Kidney glomerular epithelial cell (primary cell): ENCODE measurements at places on chromosomes 7 and 10.

DNA sequence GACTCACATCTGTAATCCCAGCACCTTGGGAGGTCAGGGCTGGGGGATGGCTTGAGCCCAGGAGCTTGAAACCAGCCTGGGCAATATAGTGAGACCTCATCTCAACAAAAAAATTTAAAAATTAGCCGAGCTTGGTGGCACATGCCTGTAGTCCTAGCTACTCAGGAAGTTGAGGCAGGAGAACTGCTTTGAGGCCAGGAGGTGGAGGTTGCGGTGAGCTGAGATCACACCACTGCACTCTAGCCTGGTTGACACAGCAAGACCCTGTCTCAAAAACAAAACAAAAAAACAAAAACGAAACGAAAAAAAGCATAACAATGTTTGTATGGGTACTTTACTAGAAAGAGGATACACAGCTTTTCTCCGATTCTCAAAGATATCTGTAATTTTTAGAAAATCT lies 31.8 kb downstream of the WNT16 start:
- DNase-seq, result no peak

GRCh38 chr7:117112640-117113039 lies 159.3 kb downstream of the ST7 start:
- DNase-seq, result no peak

DNA sequence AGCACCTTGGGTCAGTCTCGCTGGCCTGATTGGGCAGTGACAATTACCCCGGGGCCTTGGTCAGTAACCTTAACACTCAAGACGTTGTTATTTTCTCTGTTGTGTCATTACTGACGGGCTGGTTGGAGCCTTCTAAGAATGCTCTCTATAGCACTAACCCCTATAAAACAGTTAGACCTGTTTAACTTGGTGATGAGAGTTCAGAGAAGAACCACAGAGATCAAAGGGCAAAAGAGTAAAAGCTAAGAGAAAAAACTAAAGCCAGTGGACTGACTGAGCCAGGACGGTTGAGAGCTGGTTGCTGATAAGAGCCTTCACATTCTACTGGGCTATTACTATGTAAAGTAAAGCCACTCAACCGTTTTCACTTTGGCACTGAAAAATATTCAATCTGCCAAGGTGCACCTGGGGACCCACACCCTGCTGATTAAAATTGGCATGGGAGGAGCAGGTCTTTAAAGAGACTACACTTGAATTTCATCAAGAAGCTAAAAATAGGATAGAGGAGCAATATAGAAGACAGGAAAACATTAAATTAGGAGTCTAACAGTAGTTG lies 13.6 kb upstream of the ITGB1 start:
- peak; percentile 32 for DNase-seq

DNA sequence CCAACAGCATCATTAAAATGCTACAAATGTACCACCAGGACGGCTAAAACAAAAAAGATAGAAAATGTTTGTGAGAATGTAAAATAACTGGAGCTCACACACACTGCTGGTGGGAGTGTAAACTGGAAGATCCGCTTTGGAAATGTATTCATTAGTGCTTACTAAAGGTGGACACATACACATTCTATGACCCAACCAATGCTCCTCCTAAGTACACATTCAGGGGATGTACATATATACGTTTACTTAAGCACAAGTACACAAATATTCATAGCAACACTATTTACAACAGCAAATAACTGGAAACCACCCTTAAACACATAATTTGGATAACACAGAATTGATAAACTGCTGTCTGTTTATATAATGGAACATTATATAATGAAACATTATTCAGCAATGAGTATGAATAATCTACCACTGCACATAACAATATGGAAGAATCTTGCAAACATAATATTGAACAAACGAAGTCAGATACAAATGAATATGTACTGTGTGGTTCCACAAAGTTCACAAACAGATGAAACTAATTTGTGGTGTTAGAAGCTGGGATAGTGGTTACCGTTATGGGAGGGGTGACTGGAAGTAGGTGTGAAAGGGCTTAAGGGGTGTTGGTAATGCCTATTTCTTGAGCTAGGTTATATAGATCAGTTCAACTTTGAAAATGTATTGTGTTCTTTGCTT lies 52.1 kb downstream of the STRA8 start:
- DNase-seq, result no peak

- DNase-seq, result no peak
Measured at GRCh38 chr7:47407136-47407535, 174.8 kb downstream of the TNS3 start.

DNA sequence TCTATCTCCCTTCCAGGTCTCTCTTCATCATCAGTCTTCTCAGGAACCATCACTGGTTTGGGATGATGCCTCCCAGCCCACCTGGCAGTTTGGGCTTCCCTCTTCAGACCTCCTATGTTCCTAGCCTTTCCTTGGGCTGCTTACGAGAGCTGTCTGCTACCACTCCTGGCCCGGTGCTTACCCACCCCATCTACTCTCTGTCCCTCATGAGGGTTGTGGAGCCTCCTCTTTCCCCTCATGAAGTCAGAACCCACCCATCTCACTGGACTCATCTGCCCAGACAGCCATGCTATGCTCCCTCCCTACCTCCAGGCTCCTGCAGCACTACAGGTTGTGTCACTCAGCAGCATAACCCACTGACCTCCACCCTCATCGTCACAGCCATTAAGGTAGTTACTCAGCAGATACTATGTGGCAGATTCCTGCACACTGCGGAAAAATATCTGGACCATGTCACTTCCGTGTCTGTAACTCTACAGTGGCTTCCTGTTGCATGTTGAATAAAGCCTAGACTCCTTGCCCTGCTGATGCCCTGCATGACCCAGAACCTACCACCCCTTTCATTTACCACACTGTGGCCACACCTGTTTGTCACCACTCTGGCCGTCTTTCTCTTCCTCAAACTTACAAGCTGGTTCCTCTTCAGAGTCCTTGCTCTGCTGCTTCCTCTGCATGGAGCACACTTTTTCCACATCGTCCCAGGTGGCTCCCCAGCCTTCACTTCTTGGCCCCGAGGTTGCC lies 2.0 kb downstream of the DBNL start:
- DNase-seq, result no peak

DNA sequence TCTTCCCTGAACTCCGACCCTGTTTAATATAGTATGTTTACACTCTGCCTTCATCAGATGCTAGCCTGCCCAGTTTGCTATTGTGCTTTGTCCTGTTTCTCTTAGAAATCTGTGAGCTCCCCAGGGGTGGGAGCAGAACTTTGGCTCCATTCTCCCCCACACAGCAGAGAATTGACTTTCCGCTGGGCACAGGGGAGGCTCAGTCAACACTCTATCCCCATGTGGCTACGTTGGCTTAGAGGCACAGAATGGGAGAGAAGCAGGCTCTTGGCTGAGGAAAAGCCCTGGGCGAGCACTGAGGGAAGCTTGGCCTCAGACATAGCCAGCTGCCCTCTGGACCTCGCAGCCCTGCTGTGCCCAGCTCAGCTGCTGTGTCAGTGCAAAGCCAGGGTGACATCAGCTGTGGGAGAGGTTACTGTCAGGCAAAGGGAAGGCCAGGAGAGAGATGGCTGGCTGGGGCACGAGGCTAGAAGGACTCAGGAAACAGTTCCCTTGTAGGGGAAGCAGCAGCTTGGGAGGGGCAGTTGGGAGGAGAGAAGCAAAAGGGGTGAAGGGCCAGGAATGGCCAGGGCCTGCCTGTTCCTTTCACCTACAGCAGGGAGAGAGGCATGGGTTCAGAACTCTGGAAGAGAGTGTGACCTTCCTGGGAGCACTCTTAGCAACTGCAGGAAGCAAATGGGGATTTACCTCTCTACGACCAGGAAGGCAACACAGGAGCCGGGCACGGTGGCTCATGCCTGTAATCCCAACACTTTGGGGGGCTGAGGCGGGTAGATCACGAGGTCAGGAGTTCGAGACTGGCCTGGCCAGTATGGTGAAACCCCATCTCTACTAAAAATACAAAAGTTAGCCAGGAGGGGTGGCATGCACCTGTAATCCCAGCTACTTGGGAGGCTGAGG lies 5.8 kb upstream of the SCD start:
- DNase-seq, result no peak

GRCh38 chr10:129344103-129344502 lies 122.9 kb upstream of the MGMT start:
- no peak for DNase-seq

GRCh38 chr10:100647928-100648327 lies 97.5 kb upstream of the PAX2 start:
- DNase-seq, result no peak

- DNase-seq, result peak; percentile 3
Measured at GRCh38 chr10:51960494-51960895, 261.1 kb upstream of the CSTF2T start.

- DNase-seq, result peak; percentile 40
Measured at GRCh38 chr10:110522365-110522988, 24.8 kb downstream of the DUSP5 start.

GRCh38 chr10:102473445-102474331 lies 22.3 kb upstream of the C10orf95 start:
- DNase-seq, result no peak

GRCh38 chr10:124220971-124221355 lies 127.6 kb upstream of the CHST15 start:
- no peak for DNase-seq

DNA sequence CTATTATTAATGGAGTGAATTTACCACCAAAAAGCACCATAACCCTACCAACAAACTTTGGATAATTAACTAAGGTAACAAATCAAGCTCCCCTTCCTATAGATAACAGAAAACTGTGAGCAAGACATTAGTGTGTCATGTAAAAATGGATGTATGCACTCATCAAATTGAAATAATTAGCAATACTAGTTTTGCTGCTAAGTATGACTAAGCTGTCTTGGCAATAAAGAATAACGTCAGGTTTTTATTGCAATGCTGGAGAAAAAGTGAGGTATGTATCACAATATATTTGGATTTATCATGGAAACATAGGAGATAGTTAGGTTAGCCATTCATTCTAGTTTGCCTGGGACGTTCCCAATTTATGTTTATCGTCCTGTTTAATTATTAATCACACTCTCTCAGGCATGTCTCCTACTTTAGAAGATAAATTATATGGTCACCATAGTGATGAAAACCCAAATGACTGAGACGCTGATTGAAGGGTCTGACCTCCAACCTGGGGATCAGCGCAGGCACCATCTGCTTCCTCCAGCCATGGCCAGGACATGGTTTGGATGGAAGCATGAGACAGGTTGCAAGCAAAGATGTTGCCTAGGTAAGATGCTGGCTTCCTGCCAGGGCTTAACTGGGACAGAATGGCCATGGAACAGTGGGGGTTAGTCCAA lies 125.6 kb downstream of the FANK1 start:
- DNase-seq, result peak; percentile 68

- DNase-seq, result no peak
Measured at GRCh38 chr7:100008525-100008924, 6.9 kb upstream of the ZKSCAN1 start.

GRCh38 chr7:77531038-77531437 lies 6.1 kb upstream of the PTPN12 start:
- no peak for DNase-seq

- DNase-seq, result no peak
Measured at GRCh38 chr7:37341033-37341630, 107.5 kb downstream of the ELMO1 start.
